ENCODE measurements at places on chromosomes 4 and X.

DNA sequence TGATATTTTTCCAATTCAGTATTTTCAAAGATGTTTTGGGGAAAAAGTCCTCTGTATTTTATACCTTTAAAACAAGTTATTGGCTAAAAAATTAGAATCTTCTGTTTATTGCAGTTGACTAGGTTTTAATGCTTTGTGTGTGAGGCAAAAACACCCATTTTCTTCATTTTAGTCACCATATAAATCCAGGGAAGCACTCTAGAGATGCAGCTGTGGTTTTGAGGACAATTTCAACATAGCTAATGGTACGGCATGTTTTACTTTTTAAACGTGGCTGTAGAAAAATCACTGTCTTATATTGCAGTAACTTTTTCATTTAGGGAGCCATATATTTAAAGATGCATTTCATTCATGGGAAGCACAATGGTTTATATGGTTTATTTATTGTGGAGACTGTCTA lies 129.1 kb upstream of the PITX2 start:
- DNase-seq: no peak

GRCh38 chrX:136203951-136204350 lies 47.2 kb downstream of the MAP7D3 start:
- no peak for DNase-seq

GRCh38 chrX:41653125-41653524 lies 35.6 kb upstream of the GPR34 start:
- DNase-seq: no peak

DNA sequence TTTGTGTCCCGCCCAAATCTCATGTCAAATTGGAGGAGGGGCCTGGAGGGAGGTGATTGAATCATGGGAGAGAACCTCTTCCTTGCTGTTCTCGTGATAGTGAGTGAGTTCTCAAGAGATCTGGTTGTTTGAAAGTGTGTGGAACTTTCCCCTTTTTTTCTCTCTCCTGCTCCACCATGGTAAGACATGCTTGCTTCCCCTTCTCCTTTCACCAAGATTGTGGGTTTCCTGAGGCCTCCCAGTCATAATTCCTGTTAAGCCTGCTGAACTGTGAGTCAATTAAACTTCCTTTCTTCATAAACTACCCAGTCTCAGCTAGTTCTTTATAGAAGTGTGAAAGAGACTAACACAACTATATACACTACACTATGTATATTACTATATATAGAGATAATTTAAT lies 697.8 kb upstream of the HS3ST1 start:
- DNase-seq: peak; percentile 74

- DNase-seq: no peak
Measured at GRCh38 chr4:144667500-144667899, 21.5 kb downstream of the HHIP start.

GRCh38 chr4:44756559-44756958 lies 30.2 kb upstream of the GNPDA2 start:
- DNase-seq: no peak

DNA sequence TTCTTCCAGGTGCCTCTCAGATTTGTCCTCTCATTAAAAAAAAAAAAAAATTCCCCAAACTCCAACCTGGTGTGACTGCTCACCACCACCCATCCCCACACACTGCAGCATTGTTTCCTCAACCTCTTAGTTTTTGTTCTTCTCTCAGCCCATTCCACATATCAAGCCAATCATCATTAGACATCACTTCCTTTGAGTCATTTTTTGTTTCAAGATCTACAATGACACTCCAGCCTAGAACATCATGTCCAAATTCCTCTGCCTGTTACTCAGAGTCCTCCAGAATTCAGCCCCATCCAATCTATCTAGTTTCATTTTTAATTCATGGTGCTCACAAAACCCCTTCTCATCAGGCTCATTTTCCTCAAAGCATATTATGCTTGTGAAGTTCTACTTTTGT lies 262.5 kb upstream of the TEX13A start:
- no peak for DNase-seq

DNA sequence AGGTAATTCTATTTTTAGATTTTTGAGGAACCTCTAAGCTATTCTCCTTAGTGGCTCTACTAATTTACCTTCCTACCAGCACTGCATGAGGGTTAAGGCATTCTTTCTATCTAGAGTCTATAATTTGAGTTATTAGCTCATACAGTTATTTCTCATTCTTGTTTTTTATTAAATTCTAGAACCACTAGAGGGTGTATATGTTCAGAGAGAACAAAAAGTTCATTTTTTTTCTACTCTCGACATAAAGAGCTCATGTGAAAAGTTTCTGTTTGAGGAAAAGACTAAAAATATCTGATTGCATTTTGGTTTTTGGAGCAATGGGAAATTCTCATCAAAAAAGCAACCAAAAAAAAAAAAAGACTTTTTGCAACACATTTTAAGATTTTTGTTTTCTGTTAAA lies 57.0 kb upstream of the LRAT start:
- DNase-seq: peak; percentile 6

- DNase-seq: no peak
Measured at GRCh38 chrX:150298841-150299551, 64.1 kb upstream of the MAMLD1 start.

GRCh38 chr4:10773010-10773409 lies 88.4 kb upstream of the CLNK start:
- no peak for DNase-seq

DNA sequence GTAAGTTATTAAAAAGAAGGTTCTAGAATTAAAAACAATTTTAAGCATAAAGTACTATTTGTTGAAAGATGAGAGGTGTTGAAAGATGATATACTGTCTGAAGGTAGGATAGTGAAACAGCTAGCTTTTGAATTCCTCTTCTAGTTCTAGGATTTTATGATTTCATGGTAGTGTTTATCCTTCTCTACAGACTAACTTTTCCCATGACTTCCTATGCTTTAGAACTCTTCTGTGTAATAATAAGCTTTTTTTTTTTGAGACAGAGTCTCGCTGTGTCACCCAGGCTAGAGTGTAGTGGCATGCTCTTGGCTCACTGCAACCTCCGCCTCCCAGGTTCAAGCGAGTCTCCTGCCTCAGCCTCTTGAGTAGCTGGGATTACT lies 96.0 kb upstream of the NUDT6 start:
- no peak for DNase-seq

- no peak for DNase-seq
Measured at GRCh38 chr4:112513971-112514646, 1.9 kb downstream of the NEUROG2 start.

GRCh38 chr4:121056066-121056465 lies 16.3 kb downstream of the NDNF start:
- DNase-seq: no peak

DNA sequence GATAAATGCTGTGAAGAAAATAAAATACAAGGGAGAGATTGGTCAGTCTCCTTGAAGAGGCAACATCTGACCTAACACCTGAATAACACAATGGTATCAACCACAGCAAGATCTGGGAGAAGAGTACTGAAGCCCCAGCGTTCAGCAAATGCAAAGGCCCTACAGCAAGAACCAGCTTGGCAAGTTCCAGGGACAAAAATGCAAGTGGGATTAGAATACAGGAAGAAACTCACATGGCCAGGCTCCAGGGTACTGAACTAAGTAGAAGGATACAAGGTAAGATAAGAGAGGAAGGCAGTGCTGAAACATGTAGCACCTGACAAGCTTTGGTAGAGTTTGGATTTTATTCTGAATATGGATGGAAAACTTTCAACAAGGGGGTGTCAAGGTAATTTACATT lies 3.6 kb downstream of the SMIM14 start:
- no peak for DNase-seq

- DNase-seq: no peak
Measured at GRCh38 chr4:152935631-152936445, at the start of gene FHDC1. FHDC1 (plus strand) TSS chr4:152936323; CDS start chr4:152943058, 6,735 bp downstream.

Data from Kasumi-1 (cell line).